ENCODE measurements at places on chromosomes 5 and 9.

- DNase-seq: no peak
These were observed 65.6 kb downstream of the HOMER1 start for GRCh38 chr5:79448336-79448735.

DNA sequence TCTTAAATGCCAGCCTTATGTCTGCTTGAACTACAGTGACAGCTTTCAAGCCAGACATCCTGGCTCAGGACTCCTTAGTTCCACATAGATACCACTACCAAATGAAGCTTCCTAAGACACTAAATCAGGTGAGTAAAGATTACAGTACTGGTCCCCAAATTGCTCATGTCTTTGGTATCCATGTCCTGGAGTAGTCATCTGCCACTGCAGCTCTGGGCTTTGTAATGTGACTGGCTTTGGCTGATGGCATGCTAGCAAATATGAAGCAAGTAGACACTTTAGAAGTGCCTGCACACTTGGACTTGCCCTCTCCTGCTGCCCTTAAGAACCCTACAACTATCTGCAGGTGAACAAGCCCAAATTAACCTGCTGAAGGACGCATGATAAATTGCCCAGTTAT lies 334.9 kb downstream of the BNC2 start:
- no peak for DNase-seq

- DNase-seq: no peak
These were observed 101.6 kb upstream of the BASP1 start for GRCh38 chr5:17115855-17116254.

- DNase-seq: no peak
These were observed 232.4 kb downstream of the ESM1 start for GRCh38 chr5:54753034-54753433.

DNA sequence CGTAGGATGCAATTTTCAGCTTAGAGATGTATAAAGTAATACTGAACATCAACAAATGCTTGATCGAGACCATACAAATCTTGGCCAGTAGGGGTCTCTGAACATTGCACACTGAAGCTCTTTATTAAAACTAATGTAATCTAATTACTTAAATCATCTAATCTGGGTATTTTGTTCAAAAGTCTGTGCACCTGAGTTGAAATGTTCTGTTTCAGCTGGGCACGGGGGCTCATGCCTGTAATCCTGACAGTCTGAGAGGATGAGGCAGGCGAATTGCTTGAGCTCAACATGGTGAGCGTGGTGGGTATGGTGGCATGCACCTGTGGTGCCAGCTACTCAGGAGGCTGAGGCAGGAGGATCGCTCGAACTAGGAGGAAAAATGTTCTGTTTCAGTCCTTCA lies 41.0 kb downstream of the ESM1 start:
- no peak for DNase-seq
